ENCODE measurements at places on chromosomes 1 and 21.

DNA sequence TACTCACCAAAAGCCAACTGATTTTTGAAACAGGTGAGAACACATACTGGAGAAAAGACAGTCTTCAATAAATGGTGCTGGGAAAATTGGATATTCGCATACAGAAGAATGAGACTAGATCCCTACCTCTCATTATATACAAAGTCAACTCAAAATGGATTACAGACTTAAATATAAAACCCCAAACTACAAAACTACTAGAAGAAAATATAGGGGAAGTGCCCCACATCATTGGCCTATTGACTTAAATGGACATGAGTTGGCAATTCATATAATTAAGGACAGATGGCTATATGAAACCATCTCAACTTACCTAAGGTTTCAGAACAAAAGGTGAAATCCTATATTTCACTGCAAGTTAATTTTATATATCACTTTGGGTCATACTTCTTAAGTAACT, 60.1 kb downstream of the C4BPA start:
- DNase-seq, result no peak

- no peak for DNase-seq
Measured at GRCh38 chr1:98049370-98050135, 128.7 kb upstream of the DPYD start.

DNA sequence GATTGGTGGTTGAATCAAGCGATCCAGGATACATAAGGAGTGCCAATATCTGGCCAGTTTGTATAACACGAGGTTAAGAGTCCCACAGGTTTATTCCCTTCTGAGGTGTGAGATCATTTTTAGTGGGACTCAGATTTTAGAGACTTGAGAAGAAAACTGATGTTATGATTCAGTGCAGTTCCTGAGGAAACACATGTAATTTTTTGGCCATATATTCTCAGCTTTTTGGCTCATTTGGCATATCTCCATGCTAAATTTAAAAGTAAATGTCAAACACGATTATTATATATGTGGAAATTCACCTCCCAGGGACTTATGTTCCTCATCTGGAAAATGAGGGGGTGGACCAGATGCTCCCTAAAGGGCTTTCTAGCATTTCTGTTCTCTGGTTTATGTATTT, 39.2 kb upstream of the SERBP1 start:
- no peak for DNase-seq

GRCh38 chr1:159867664-159868026, 5.2 kb upstream of the VSIG8 start:
- no peak for DNase-seq

GRCh38 chr1:92933459-92933858, 27.8 kb downstream of the DIPK1A start:
- no peak for DNase-seq

DNA sequence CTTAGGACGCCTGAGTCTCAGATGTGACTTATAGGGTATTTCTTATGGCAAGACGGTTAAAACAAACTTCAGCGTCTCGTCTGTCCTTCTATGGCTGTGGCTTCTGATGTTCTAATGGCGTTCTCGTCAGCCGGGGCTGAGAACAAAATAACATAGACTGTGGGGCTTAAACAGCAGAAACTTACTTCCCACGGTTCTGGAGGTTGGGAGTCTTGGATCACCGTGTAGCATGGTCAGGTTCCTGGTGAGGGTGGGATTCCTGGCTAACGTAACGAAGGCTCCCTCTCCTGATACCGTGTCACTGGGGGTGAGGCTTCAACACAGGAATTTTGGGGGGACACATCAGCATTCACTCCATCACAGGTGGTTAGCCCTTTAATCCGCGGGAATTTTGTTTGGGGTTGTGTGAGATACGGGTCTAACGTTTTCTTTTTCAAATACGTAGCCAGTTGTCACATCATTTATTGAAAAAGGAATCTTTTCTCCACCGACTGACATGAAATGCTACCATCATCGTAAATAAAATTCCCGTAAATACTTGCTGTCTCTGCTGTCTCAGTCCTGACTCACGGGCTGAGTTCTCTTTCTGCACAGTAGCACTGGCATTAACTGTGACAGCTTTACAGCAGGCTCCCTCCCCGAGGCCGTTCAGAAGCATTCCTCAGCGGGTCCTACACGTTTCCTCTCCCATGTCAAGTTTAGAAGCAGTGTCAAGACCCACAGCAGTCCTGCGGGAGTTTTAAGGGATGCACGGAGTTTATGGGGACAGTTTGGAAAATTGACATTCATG, 8.1 kb upstream of the POFUT2 start:
- no peak for DNase-seq

- no peak for DNase-seq
Measured at GRCh38 chr1:221040691-221041285, 161.5 kb downstream of the HLX start.

- DNase-seq, result no peak
Measured at GRCh38 chr1:247639381-247639981, 34.1 kb downstream of the OR2G3 start.

GRCh38 chr21:31233711-31234110, 110.3 kb downstream of the TIAM1 start:
- no peak for DNase-seq

DNA sequence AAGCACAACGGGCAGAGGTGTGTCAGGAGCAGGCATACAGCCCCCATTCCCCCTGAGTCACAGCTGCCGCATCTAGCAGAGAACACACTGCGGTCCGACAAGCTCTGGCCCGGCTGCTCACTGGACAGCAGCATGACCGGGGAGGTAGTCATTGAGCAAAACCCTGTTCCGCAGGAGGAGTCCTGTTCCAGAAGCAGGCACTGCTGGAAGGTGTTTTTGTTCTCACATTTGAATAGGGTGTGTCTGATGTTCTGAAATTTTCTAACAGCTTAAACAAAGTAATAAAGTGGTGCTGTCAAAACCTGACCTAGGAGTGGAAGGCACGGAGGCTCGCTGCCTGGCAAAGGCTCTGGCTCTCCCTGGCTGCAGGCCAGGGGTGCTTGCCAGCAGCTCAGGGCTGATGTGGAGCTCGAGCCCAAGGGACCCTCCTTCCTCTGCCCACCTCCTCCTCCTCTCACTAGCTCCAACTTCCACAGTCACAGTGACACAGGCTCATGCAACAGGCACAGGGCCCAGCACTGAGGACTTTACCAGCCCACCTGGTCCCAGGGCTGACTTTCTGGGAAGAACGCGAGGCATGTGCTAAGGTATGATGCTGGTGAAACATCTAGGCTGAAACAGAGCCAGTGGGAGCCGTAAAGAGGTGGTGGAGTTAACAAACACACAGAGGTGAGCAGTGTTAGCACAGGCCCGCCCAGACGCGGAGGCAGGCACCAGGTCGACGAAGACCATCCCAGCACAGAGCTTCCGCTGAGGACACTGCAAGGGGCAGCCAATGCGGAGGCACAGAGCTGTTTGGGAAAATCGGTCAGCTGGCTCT, 118.6 kb upstream of the IFFO2 start:
- no peak for DNase-seq

DNA sequence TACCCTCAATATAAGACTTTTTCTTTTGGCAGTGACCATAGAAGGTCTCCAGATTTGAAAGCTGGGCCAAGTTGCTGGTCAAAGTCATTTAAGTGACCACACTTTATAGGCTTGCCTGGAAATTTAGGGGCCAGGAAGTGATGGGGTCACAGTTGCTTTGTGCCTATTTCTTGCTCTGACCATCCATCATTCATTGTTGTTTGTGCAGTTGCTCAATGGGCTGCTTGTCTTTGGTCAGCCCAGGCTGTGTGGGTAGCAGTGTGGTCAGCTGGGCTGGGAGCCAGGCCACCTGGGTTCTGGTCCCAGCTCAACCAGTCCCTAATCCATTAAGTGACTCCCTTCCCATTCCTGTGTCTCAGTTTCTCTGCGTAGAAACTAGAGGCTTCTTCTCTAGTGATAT, 2.1 kb upstream of the OTUD7B start:
- no peak for DNase-seq

GRCh38 chr1:153340356-153340755, 8.3 kb downstream of the PGLYRP4 start:
- DNase-seq, result no peak

DNA sequence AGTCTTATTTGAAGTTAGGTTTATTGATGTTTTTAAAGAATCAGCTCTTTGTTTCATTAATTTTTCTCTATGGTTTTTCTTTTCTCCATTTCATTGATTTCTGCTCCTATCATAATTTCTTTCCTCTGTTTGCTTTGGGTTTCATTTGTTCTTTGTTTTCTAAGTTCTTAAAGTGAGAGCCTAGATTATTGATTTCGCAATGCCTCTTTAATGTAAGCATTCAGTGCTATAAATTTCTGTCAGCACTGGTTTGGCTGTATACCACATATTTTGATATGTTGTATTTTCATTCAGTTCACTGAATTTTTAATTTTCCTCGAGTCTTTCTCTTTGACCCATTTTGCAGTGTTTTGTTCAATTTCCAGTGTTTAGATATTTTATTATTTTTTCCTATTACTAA, 68.7 kb downstream of the DNAH14 start:
- DNase-seq, result no peak

DNA sequence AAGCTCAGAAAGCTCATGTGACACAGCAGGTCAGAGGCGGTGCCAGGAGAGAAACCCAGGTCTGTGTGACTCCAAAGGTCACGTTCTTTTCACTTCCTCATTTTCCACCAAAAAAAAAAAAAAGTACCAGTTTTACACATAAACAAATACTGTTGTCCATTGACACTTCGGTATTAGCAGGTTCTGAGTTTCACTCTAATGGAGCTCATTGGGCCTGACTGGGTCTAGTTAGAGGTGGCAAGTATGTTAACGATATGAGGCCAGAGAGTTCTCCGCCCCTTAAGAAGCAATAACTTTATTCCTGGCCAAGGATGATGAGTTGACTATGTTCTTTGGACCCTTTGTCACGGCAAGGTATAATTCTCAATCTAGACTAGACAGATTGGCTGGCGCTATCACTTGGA, 30.0 kb upstream of the SDE2 start:
- DNase-seq, result no peak

- peak; percentile 51 for DNase-seq
Measured at GRCh38 chr1:23528250-23528978, 2.6 kb downstream of the E2F2 start.
